ENCODE measurements at places on chromosomes 4 and X. TPM values are rescaled to one million over a fixed set of nuclear protein-coding genes. Genes with fewer than 3 reads are reported as not detected.

- H3K36me3 ChIP-seq = peaks cover 4% of the 10 kb centered on the region
- H3K4me1 ChIP-seq = peaks cover 11% of the 10 kb centered on the region
- no peaks in the 10 kb centered on the region for H3K27me3 ChIP-seq
- H3K27ac ChIP-seq = no peak overlapping the region
- DNase-seq = no peak
- no peak overlapping the region for H3K4me3 ChIP-seq
These were observed 154.2 kb downstream of the NPNT start for GRCh38 chr4:106049490-106049889.

DNA sequence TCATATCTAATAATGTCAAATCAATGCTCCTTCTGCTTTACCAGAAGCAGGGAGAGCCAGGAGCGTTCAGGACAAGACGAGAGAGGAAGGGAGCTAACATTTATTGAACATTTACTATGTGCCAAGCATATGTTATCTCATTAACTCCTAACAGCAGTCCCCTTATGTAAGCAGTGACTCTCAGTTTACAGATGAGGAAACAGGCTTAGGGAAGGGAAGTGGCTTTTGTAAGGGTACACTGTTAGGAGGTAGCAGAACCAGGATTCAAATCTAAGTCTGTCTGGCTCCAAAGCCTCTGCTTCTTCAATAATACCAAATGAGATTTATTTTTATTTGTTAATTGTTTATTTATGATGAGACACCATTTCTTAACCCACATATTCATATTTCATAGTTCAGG, 2.6 kb upstream of the STARD8 start:
- peaks cover 20% of the 10 kb centered on the region for H3K4me1 ChIP-seq
- no peak overlapping the region for H3K4me3 ChIP-seq
- no peak overlapping the region for H3K27ac ChIP-seq
- no peaks in the 10 kb centered on the region for H3K27me3 ChIP-seq

- H3K4me3 ChIP-seq = no peak overlapping the region
- no peak for DNase-seq
- no peaks in the 10 kb centered on the region for H3K27me3 ChIP-seq
- H3K36me3 ChIP-seq = no peaks in the 10 kb centered on the region
- H3K4me1 ChIP-seq = no peaks in the 10 kb centered on the region
These were observed 239.7 kb upstream of the FAM241A start for GRCh38 chr4:111905511-111905910.

DNA sequence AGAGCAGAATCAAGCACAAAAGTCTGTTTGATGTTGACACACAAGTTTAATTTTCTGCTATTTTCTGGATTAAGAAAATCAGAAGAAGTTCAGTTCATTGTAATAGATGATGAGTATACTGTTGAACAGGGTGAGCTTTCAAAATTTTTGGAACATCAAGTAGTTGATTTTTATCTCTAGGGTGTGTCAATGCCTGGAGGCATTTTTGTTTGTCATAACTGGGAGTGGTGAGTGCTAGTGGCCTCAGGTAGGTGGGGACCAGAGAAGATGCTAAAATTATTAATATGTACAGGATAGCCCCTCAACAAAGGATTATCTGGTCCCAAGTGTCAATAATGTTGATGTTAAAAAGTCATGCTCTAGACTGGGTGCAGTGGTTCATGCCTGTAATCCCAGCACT, 279.7 kb upstream of the GNPDA2 start:
- no peak overlapping the region for H3K27ac ChIP-seq
- no peaks in the 10 kb centered on the region for H3K27me3 ChIP-seq
- H3K36me3 ChIP-seq = peaks cover 7% of the 10 kb centered on the region
- no peaks in the 10 kb centered on the region for H3K4me1 ChIP-seq
- no peak overlapping the region for H3K4me3 ChIP-seq

- no peak overlapping the region for H3K4me3 ChIP-seq
- no peaks in the 10 kb centered on the region for H3K36me3 ChIP-seq
- no peaks in the 10 kb centered on the region for H3K4me1 ChIP-seq
- no peak for DNase-seq
- no peaks in the 10 kb centered on the region for H3K27me3 ChIP-seq
- H3K27ac ChIP-seq = no peak overlapping the region
These were observed 89.7 kb downstream of the NEXMIF start for GRCh38 chrX:74835566-74835965.

- peaks cover 25% of the 10 kb centered on the region for H3K27me3 ChIP-seq
- no peaks in the 10 kb centered on the region for H3K36me3 ChIP-seq
- H3K4me1 ChIP-seq = peaks cover 6% of the 10 kb centered on the region
- no peak overlapping the region for H3K27ac ChIP-seq
These were observed 1.4 kb upstream of the ATP2B3 start for GRCh38 chrX:153516073-153516472.

GRCh38 chrX:150163956-150164726, 199.0 kb upstream of the MAMLD1 start:
- no peaks in the 10 kb centered on the region for H3K36me3 ChIP-seq
- H3K4me3 ChIP-seq = no peak overlapping the region
- no peak for DNase-seq
- H3K27me3 ChIP-seq = no peaks in the 10 kb centered on the region
- H3K27ac ChIP-seq = no peak overlapping the region

DNA sequence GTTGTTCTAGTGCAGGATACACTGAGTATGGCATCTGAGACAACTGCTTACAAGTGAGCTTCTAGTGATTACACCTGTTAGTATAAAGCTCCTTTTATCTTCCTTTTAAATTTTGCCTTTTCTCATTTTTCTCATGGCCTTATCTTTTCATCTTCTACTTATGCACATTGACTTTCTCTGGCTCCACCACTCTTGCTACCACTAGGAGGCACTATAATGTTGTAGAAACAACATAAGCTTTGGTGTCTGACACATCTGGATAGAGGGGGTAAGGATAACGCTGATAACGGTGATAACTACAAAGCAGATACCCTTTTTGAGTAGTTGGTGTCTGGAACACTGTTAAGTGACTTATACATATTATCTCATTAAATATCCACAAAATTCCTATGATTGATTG, 187.4 kb upstream of the TEX13C start:
- H3K27me3 ChIP-seq = no peaks in the 10 kb centered on the region
- H3K27ac ChIP-seq = no peak overlapping the region
- no peaks in the 10 kb centered on the region for H3K36me3 ChIP-seq
- DNase-seq = no peak
- H3K4me1 ChIP-seq = no peaks in the 10 kb centered on the region
- H3K4me3 ChIP-seq = no peak overlapping the region

DNA sequence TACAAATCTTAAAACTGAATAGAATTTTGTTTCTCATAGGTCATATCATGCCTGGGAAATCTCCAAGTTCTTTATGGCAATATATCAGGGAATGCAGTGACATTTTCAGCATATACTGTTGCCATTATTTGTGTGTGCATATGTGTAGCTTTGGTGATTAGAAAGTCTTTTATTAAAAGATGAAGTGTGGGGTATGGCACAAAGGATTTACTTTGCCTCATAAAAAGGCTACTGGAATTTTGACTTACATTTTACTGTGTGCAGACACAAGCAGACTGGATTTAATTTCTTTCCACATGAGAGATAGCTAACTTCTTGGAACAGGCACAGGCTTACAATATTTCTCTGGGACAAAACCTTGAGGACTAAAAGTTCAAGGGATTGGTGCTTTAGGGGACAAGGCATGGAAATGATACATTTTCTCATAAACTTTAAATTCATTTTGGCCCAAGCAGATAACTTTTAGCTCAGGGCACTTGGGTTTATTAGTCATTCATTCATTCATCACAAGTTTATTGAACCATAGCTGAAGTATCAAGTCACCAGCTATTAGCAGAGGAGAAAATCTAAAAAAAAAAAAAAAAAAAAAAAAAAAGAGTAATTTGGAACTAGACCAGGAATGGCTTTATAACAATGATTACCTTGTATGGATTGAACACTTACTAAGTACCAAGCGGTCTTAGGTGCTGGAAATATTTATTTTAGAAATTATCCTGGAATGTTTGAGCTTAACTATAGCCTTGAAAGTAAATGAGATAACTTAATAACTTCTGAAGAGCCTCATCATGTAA, 191.5 kb downstream of the SLIT2 start:
- peaks cover 12% of the 10 kb centered on the region for H3K36me3 ChIP-seq
- peaks cover 67% of the 10 kb centered on the region for H3K4me1 ChIP-seq
- peak overlapping the region; percentile 14 for H3K27ac ChIP-seq
- no peak overlapping the region for H3K4me3 ChIP-seq

- H3K27ac ChIP-seq = peak overlapping the region; percentile 98
- H3K4me1 ChIP-seq = peaks cover 24% of the 10 kb centered on the region
- H3K27me3 ChIP-seq = peaks cover 3% of the 10 kb centered on the region
These were observed 2.8 kb downstream of the STAG2 start for GRCh38 chrX:123964156-123964834.

DNA sequence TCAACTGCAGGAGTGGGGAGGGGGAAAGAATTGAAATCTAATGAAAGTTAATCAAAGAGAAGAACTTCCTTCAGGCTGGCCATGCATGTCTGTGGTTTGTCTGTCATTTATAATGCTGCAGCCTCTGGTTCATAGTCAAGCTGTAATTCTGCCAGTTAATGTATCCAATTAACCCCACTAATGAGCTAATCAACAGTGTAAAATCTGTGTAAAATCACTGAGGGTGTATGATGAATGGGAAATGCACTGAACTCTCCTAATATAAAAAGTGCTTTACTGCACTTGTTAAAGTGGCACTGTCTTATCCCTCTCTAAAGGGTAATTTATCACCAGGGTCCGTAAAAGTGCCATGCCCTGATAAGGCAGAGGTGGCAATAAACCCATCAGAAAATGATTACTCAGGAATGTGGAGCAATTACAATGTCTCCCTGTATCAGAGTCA, 798.1 kb downstream of the PDHA2 start:
- no peaks in the 10 kb centered on the region for H3K36me3 ChIP-seq
- H3K27ac ChIP-seq = no peak overlapping the region
- H3K4me3 ChIP-seq = no peak overlapping the region
- no peak for DNase-seq
- H3K27me3 ChIP-seq = no peaks in the 10 kb centered on the region

DNA sequence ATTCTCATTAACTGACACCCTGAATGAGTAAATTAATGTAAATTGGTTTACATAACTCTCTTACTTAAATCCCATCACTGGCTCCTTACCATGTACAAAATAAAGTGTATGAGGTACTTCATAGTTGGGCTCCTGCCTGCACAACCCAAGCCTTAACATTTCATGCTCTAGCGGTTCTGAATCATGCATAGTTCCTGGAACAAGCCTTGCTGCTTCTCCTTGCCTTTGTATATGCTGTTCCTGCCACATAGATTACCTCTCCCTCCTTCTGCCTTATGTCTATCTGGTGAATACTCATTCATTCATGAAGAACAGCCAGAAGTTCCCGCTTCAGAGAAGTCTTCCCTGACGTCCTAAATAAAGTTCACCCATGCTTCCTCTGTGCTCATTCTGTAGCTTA, 594.7 kb downstream of the SMARCA1 start:
- no peak for DNase-seq
- H3K36me3 ChIP-seq = no peaks in the 10 kb centered on the region
- H3K27ac ChIP-seq = no peak overlapping the region
- H3K4me3 ChIP-seq = no peak overlapping the region

GRCh38 chr4:8894424-8894816, 22.8 kb upstream of the HMX1 start:
- no peak for DNase-seq
- no peaks in the 10 kb centered on the region for H3K4me1 ChIP-seq
- H3K36me3 ChIP-seq = no peaks in the 10 kb centered on the region
- H3K27ac ChIP-seq = no peak overlapping the region
- H3K4me3 ChIP-seq = no peak overlapping the region
- peaks cover 43% of the 10 kb centered on the region for H3K27me3 ChIP-seq

DNA sequence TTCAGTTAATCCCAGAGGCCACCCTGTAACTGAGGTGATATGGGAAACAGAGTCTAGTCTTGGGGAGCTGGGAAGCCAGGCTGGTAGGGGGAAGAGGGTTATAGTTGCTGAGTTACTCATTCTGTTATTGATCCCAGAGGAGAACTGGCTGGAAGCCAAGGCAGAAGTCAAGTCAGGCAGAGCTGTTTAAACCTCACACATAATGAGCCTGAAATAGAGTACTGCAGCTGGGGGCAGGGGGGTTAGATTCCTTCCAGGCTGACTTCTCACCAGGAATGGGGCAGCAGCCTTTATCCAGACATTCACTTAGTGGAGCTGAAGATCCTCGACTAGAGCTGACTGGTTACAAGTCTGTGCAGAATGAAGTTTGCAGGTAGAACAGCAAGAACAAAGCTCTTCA, 144.9 kb downstream of the C4orf33 start:
- H3K27me3 ChIP-seq = no peaks in the 10 kb centered on the region
- no peak overlapping the region for H3K27ac ChIP-seq
- DNase-seq = no peak
- no peaks in the 10 kb centered on the region for H3K36me3 ChIP-seq

GRCh38 chrX:19760345-19760744, 127.1 kb downstream of the SH3KBP1 start:
- H3K4me1 ChIP-seq = peaks cover 22% of the 10 kb centered on the region
- no peaks in the 10 kb centered on the region for H3K36me3 ChIP-seq
- H3K4me3 ChIP-seq = peak overlapping the region; percentile 55
- no peaks in the 10 kb centered on the region for H3K27me3 ChIP-seq

GRCh38 chr4:55468724-55469123, 73.0 kb downstream of the TMEM165 start:
- no peaks in the 10 kb centered on the region for H3K27me3 ChIP-seq
- H3K27ac ChIP-seq = no peak overlapping the region
- peaks cover 18% of the 10 kb centered on the region for H3K36me3 ChIP-seq
- no peak overlapping the region for H3K4me3 ChIP-seq
- H3K4me1 ChIP-seq = peaks cover 7% of the 10 kb centered on the region
- DNase-seq = peak; percentile 52

GRCh38 chr4:161167539-161167938, 996.3 kb downstream of the FSTL5 start:
- no peak overlapping the region for H3K27ac ChIP-seq
- H3K36me3 ChIP-seq = no peaks in the 10 kb centered on the region
- no peak for DNase-seq

GRCh38 chr4:60743654-60744053, 456.5 kb upstream of the ADGRL3 start:
- H3K27ac ChIP-seq = peak overlapping the region; percentile 67
- H3K4me1 ChIP-seq = peaks cover 54% of the 10 kb centered on the region
- DNase-seq = no peak
- no peak overlapping the region for H3K4me3 ChIP-seq
- H3K27me3 ChIP-seq = no peaks in the 10 kb centered on the region
- H3K36me3 ChIP-seq = 0 out of 2 replicates have a peak, but pooled peaks cover 6% of the 10 kb centered on the region

- H3K36me3 ChIP-seq = no peaks in the 10 kb centered on the region
- H3K4me3 ChIP-seq = no peak overlapping the region
- DNase-seq = peak; percentile 60
- H3K27ac ChIP-seq = no peak overlapping the region
- peaks cover 44% of the 10 kb centered on the region for H3K4me1 ChIP-seq
These were observed 8.3 kb upstream of the ASB5 start for GRCh38 chr4:176277162-176277904.

The UGT8 gene
- total RNA-seq = not detected

The SEC31A gene
- 363 TPM for total RNA-seq

The SPANXN1 gene
- not detected for total RNA-seq

The RAB39B gene
- 0.19 TPM for total RNA-seq

The FGF13 gene
- not detected for total RNA-seq

The TXK gene
- not detected for total RNA-seq

The MAML3 gene
- total RNA-seq = 1.2 TPM

The OCRL gene
- total RNA-seq = 27.7 TPM

The CLGN gene
- total RNA-seq = 0.26 TPM
